Fibroblast of lung (primary cell): ENCODE measurements at places on chromosomes 13 and 19. TPM values are rescaled to one million over a fixed set of nuclear protein-coding genes. Genes with fewer than 3 reads are reported as not detected.

The SIGLEC12 gene
- not detected in 2 replicates for total RNA-seq

The SEMA6B gene
- under 0.01 TPM in 2 replicates for total RNA-seq

The RDH8 gene
- not detected in 2 replicates for total RNA-seq

The CALR gene
- total RNA-seq, result 839 and 1,447 TPM in 2 replicates

DNA sequence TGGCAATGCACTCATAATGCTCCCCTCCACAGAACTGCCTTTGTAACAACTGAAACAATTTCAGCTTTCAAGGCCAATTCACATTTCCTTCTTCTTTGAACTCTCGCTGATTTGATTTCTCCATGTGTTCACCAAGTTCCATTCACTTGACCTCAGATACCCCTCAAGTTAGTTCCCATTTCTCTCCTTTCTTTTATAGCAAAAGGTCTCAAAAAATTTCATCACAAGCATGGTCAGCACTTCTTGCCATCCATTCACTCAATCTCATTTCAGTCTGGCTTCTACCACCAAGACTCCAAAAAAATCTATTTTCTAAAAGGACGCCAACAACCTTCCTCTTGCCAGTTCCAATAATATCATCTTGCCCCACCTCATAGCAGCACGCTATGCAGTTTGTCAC, 135.7 kb downstream of the DIAPH3 start:
- no peaks in the 10 kb centered on the region for H3K36me3 ChIP-seq
- H3K27me3 ChIP-seq, result no peaks in the 10 kb centered on the region
- no peak for DNase-seq
- H3K27ac ChIP-seq, result no peak overlapping the region
- no peaks in the 10 kb centered on the region for H3K4me1 ChIP-seq

- H3K4me3 ChIP-seq, result no peak overlapping the region
- H3K36me3 ChIP-seq, result no peaks in the 10 kb centered on the region
- no peaks in the 10 kb centered on the region for H3K4me1 ChIP-seq
- H3K27ac ChIP-seq, result no peak overlapping the region
- no peaks in the 10 kb centered on the region for H3K27me3 ChIP-seq
Measured at GRCh38 chr13:73194310-73194709, 135.5 kb downstream of the KLF5 start.

- no peaks in the 10 kb centered on the region for H3K36me3 ChIP-seq
- H3K4me1 ChIP-seq, result peaks cover 2% of the 10 kb centered on the region
- peaks cover 13% of the 10 kb centered on the region for H3K27me3 ChIP-seq
- DNase-seq, result no peak
Measured at GRCh38 chr13:95479731-95480130, 72.8 kb upstream of the CLDN10 start.

DNA sequence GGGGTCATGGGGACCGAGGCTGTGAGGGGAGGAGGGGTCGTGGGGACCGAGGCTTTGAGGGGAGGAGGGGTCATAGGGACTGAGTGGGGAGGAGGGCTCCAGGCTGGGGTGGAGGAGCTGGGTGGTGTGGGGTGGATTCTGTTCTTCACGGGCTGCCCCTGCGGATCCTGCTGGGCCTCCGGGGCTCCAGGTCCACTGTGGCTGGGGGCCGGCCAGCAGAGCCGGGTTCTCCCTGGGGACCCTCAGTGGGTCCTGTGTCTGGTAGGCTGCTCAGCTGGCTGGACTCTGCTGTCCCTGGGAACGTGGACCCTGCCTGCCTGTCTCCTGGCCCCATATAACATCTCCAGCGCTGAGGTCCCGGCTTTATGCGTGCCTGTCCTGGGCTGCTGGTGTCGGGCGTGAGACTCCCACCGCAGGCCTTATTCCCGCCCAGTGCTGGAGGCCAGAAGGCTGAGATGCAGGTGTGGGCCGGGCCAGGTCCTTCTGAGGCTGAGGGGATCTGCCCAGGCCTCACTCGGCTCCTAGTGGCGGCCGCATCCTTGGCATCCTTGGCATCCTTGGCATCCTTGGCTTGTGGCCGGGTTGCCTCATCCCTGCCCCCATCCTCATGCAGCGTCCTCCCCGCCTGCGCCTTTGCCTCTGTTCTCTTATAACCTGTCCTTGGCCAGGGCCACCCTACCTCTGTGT, 19.8 kb upstream of the GNA15 start:
- H3K27ac ChIP-seq, result no peak overlapping the region
- peak; percentile 28 for DNase-seq
- no peak overlapping the region for H3K4me3 ChIP-seq
- H3K27me3 ChIP-seq, result no peaks in the 10 kb centered on the region
- peaks cover 9% of the 10 kb centered on the region for H3K36me3 ChIP-seq
- H3K4me1 ChIP-seq, result no peaks in the 10 kb centered on the region

- H3K27me3 ChIP-seq, result no peaks in the 10 kb centered on the region
- H3K36me3 ChIP-seq, result no peaks in the 10 kb centered on the region
- peaks cover 9% of the 10 kb centered on the region for H3K4me1 ChIP-seq
- peak; percentile 97 for DNase-seq
Measured at GRCh38 chr13:37681281-37682032, 82.9 kb upstream of the POSTN start.

GRCh38 chr13:96223231-96223630, 133.3 kb downstream of the HS6ST3 start:
- H3K36me3 ChIP-seq, result no peaks in the 10 kb centered on the region
- no peak for DNase-seq
- H3K4me3 ChIP-seq, result no peak overlapping the region
- no peak overlapping the region for H3K27ac ChIP-seq
- H3K27me3 ChIP-seq, result no peaks in the 10 kb centered on the region

DNA sequence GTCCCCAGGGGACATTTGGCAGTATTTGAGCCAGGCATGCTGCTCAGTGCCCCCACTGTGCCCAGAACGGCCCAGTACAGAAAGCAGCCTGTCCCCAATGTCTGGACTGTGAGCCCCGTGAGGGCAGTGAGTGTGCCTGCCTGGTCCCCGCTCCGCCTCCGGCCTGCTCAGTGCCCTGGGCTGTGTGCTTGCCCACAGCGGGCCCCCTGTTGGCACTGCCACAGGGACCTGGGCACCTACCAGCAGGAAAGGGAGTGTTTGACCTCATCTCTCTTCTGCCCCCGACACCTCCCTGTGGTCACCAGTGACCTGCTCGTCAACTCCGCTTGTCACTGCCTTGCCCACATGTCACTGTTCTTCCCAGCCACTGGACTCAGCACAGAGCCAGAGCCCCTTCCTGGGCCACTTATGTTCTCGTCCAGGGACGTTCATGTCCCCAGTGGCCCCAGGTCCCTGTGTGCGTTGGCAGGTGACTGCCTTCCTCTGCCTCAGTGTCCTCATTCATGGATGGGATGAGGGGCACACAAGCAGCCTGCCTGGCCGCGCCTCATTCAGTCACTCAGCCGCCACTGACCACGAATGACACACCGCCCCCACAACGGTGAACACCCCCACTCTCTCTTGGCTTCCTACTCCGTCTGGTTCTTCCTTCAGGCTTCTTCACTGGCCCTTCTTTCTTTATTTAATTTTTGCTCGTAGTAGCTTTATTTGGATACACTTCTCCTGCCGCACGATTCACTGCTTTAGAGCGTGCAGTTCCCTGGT, 2.8 kb downstream of the FZR1 start:
- H3K36me3 ChIP-seq, result peaks cover 14% of the 10 kb centered on the region
- H3K27me3 ChIP-seq, result no peaks in the 10 kb centered on the region
- H3K4me3 ChIP-seq, result no peak overlapping the region
- H3K27ac ChIP-seq, result no peak overlapping the region
- no peaks in the 10 kb centered on the region for H3K4me1 ChIP-seq

GRCh38 chr19:41327576-41328156, 17.7 kb downstream of the CCDC97 start:
- H3K4me1 ChIP-seq, result peaks cover 47% of the 10 kb centered on the region
- H3K27me3 ChIP-seq, result no peaks in the 10 kb centered on the region
- no peak overlapping the region for H3K4me3 ChIP-seq
- H3K27ac ChIP-seq, result peak overlapping the region; percentile 67
- peaks cover 16% of the 10 kb centered on the region for H3K36me3 ChIP-seq
- DNase-seq, result peak; percentile 69

- H3K36me3 ChIP-seq, result peaks cover 4% of the 10 kb centered on the region
- no peak overlapping the region for H3K4me3 ChIP-seq
- H3K27ac ChIP-seq, result no peak overlapping the region
- H3K27me3 ChIP-seq, result no peaks in the 10 kb centered on the region
- H3K4me1 ChIP-seq, result peaks cover 7% of the 10 kb centered on the region
Measured at GRCh38 chr19:48818234-48818820, 7.5 kb upstream of the BCAT2 start.

DNA sequence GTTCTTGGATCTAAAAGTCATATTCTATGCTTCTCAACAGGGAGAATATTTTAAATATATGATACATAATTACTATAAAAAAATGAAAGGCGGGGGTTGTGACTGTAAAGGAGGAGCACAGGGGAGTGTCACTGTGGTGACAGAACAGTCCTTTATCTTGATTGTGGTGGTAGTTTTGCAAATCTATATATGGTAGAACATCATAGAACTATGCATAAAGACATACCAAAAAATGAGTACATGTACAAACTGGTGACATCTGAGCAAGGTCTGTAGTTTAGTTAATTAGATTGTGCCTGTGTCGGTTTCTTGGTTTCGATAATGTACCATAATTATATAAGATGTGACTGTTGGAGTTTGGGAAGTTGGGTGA, 38.7 kb upstream of the GARRE1 start:
- H3K4me3 ChIP-seq, result no peak overlapping the region
- H3K27me3 ChIP-seq, result no peaks in the 10 kb centered on the region
- H3K36me3 ChIP-seq, result no peaks in the 10 kb centered on the region
- no peak overlapping the region for H3K27ac ChIP-seq
